ELF-1 (cell line): ENCODE measurements at places on chromosomes 7 and 10.

- no peak for DNase-seq
Observed at GRCh38 chr10:118370499-118370898, 28.4 kb upstream of the FAM204A start.

- DNase-seq, result no peak
Observed at GRCh38 chr10:30583778-30584415, 45.7 kb downstream of the LYZL2 start.

DNA sequence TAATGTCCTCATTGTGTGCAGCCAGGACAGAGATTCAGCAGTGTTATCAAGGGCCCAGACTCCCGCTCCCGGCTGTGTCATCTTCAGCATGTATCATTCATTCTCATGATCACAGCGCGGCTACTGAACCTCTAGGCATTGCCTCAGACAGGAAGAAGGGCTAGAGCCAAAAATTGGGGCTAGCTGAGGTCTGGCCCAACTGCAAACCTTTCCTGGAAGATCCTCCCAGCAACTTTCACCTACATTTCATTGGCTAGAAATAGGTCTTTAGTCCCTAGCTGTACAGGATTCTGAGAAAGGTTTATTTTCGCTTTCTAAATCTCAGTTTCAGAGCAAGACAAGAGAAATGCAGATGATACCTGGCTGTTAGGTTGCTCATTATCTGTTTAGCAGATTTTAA is 81.9 kb downstream of the CREM start:
- DNase-seq, result no peak

DNA sequence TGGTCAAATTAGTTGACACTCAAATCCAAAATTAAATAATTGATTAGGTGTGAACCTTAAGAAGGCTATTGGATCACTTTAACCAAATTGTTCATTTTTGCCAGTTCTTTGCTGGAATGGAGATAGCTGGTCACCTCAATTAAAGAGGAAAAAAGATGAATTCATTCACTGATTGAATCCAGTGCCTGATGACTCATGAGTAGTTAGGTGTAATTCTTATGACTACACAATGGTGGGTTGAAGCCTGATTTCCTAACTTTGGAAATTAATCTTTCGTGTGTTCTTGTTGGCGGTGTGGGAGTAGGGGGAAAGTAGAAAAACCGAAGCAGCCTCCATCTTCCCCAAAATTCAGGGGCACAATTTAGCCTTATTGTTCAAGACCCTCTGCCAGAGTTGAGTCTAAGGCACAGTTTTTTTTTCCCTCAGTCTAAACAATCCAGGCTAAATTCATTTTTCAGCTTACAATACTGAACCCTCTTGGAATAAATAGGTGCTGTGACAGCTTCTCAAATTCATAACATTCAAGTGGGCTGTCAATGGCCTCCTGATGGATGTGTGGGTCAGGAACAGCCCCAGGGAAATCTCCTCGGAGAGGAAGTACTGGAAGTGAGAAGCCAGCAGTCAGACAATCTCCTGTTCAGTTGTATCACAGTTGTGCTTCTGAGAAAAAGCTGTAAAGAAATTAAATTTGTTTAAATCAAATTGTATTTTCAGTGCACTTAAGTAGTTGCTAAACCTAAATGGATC is 356.6 kb downstream of the BBS9 start:
- no peak for DNase-seq

DNA sequence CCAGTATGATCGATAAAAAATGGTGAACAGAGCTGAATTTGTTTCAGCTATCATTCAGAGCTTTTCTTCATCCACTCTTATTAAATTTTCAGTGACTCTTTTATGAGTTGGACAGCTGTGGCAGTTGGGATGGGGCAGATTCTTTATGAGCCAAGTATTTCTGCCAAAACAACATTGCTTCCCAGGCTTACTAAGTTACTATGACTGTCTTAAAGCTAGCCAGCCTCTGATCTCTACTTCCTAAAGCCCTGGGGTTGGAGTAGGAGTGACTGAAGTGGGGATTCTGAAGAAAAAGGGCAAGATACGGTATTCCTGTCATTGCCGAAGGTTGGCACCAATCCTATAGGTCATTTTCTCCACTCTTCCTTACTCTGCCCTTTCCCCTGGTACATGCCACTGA is 12.7 kb downstream of the RPP30 start:
- no peak for DNase-seq
